ENCODE measurements at places on chromosomes 2 and 18.

- ATAC-seq: no peak
These were observed 521.0 kb downstream of the ADCYAP1 start for GRCh38 chr18:1425679-1426078.

DNA sequence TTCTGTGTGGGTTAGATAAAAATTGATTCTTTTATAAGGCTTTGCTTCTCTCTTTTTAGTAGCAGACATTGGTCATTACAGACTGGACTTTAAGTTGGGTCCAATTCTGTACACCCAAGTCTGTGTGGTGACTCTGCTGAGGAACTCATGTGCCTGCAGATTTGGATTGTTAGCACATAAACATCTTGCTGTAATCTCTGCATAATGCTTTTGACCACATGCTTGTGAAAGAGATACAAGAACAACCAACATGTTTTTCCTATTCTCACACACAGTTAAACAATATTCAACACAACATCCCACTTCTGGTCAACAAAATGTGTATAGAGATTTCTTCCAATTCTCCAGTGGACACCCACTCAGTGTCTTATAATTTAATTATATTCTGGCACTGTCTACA, 270.1 kb downstream of the RDH14 start:
- no peak for ATAC-seq

GRCh38 chr2:121505986-121506586, 24.6 kb upstream of the RNU4ATAC start:
- ATAC-seq: no peak

- peak; percentile 17 for ATAC-seq
These were observed 136.7 kb downstream of the LAMA3 start for GRCh38 chr18:23825978-23826405.

GRCh38 chr2:2191110-2191707, 139.9 kb downstream of the MYT1L start:
- peak; percentile 57 for ATAC-seq

- ATAC-seq: peak; percentile 100
These were observed 6.0 kb upstream of the GLI2 start for GRCh38 chr2:120729406-120730399.

- no peak for ATAC-seq
These were observed 994.1 kb upstream of the ACVR2A start for GRCh38 chr2:146850746-146851145.

GRCh38 chr18:35513181-35513936, 15.6 kb upstream of the INO80C start:
- ATAC-seq: no peak

- peak; percentile 58 for ATAC-seq
These were observed 144.9 kb upstream of the ID2 start for GRCh38 chr2:8536686-8537561.

DNA sequence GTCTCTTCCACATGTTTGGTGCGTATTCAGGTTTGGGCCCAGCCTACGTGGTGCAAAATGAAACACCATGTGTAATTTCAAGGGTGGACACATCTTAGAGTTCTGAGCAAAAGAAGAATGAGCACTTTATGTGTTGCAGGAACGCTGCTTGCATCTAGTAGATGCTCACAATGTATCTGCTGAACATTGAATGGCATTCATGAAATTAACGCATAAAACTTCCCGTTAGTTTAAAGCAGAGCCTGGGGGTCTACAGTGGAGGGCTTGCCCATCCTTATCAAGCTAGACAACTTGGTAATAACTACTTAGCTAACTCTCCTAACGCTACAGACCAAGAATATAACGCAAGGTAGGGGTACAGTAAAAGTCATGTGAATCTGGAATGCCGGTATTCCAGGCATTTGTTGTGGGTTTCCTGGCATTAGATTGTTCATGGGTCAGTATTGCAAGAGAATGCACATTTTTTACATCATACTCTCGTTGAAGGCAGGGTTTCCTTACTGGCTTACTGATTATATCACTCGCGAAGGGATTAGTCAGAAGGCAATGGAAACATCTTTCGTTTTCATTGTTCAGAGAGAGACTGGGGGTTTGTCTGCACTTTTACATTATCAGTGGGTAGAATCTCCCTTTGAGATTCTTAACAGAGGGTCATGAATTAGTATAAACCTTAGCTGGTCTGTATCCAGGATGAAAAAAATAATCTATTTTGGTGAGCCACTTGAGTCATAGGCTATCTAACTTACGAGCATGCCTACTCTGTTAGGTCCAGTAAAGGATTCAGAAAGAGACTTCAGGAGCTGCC, 229.5 kb upstream of the EPAS1 start:
- ATAC-seq: peak; percentile 88

GRCh38 chr2:241010531-241011295, 12.3 kb downstream of the SNED1 start:
- ATAC-seq: no peak

DNA sequence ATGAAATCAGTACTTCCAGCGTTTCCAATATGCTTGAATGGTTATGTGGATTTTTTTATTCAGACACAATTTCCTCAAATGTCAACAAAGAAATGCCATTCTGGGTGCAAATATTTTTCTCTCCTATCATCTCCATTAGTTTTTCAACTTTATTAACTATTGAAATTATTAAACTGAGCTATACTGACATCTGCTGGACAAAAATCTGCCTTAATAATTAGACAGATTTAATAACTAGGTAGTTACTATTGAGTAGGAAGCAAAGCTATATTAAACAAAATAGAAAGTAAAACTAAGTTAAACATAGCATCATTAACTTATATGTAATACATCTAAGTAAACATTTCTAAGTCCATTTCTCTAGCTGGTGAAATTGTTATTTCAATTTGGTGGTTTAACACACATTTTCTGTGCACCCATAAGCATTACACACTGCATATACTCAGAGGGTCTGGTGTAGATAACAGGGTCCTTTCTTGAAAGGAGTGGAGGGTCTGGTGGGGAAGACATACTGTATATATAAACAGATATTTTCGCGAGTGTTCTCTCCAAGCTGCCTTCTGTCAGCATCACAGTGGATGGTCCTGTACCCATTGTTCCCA, 77.0 kb downstream of the LANCL1 start:
- peak; percentile 60 for ATAC-seq

DNA sequence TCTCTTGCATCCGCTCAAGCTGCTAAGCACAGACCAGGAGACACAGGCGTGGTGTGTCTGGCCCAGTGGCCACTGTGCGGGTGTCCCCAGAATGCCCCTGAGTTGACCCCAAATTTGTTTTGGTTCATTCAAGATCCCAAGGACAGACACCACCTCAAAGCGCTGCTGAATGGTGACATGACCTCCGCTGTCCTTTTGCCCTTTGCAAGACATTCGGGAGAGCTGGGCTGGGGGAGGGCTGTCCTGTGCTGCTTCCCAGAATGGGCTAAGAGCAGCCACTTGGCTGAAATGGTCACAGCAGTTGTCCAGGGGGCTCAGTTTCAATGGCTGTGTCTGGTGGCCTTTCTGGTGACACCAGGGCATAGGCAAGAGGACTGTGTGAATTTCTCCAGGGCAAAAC, 84.1 kb downstream of the SMIM21 start:
- no peak for ATAC-seq

GRCh38 chr18:58991167-58991798, 126.6 kb downstream of the ZNF532 start:
- ATAC-seq: peak; percentile 71

GRCh38 chr2:113080134-113080533, 12.4 kb downstream of the IL1F10 start:
- ATAC-seq: peak; percentile 86

- no peak for ATAC-seq
These were observed 1.0 kb downstream of the CYP1B1 start for GRCh38 chr2:38074764-38075506.

GRCh38 chr2:62042944-62043343, 137.5 kb downstream of the COMMD1 start:
- ATAC-seq: no peak

- ATAC-seq: peak; percentile 84
These were observed 75.0 kb downstream of the OSBPL1A start for GRCh38 chr18:24322584-24323136.

- peak; percentile 47 for ATAC-seq
These were observed 2.4 kb upstream of the ETAA1 start for GRCh38 chr2:67394734-67395133.

DNA sequence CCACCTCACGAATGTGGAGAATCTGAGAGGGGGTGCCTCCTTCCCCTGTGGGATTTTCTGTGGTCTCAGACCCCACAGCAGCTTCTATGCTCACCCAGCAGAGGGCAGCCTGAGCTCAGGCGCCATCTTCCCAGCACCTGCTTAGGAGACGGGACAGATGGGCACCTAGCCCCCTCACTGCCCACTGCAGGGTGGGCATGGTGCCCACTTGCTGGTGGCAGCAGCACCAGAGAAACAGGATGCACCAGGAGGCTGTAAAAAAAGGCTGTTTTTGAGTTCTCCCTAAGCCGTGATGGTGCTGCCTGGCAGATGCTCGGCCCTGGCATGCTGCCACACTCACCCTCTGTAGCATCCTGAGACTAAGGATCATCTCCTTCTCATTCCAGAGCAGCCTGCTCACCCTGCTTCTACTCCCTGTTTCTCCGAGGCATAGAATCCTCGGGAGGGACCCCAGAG, 19.1 kb upstream of the SLC20A1 start:
- ATAC-seq: peak; percentile 80

GRCh38 chr2:210477496-210477895, 937 bp upstream of the LANCL1 start:
- ATAC-seq: peak; percentile 81

DNA sequence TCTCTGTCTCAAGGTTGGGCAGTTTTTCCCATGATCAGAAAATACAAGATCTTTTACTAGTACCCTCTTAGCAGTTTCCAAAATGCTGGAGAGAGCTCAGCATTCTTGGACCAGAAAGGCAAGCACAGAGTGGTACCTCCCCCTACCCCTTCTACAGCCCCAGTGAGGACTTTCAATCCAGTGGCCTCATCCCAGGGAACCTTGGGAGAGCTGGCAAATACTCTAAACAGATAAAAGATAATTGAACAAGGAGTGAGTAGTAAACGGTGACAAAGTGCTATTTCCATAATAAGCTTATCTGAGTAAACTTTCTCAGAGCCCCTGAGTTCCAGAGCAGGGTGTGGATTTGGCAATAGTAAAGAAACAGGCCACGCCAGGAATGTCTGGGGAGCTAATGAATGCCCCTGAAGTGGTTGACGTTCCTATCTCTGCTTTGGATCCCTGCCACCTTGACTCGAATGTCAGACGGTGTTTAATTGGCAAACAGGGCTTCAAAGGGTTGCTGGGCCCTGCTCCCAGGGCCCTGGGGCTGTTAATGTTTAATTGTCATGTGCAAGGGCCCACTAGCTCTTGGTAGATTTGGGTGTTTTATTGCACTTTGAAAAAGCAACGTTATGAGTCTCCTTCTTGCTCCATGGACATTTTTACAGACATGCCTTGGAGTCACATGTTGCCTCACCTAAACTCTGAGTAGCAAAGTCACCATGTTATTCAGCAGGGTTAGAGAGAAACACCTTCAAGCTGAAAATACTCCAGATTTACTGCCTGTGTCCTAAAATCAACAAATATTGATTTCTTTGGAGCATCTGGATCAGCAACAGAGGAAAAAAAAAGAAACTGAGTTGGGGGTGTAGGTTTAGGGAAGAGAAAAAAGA, 239.9 kb downstream of the CYRIA start:
- no peak for ATAC-seq

GRCh38 chr2:120624061-120624737, 111.5 kb upstream of the GLI2 start:
- ATAC-seq: no peak

- no peak for ATAC-seq
These were observed 38.7 kb downstream of the DDX1 start for GRCh38 chr2:15630121-15630977.

- no peak for ATAC-seq
These were observed 609.5 kb upstream of the SLC8A1 start for GRCh38 chr2:41061356-41061755.

GRCh38 chr2:222833410-222833809, 27.4 kb upstream of the ACSL3 start:
- no peak for ATAC-seq

- ATAC-seq: no peak
These were observed 245.2 kb upstream of the SPHKAP start for GRCh38 chr2:228426502-228427216.

DNA sequence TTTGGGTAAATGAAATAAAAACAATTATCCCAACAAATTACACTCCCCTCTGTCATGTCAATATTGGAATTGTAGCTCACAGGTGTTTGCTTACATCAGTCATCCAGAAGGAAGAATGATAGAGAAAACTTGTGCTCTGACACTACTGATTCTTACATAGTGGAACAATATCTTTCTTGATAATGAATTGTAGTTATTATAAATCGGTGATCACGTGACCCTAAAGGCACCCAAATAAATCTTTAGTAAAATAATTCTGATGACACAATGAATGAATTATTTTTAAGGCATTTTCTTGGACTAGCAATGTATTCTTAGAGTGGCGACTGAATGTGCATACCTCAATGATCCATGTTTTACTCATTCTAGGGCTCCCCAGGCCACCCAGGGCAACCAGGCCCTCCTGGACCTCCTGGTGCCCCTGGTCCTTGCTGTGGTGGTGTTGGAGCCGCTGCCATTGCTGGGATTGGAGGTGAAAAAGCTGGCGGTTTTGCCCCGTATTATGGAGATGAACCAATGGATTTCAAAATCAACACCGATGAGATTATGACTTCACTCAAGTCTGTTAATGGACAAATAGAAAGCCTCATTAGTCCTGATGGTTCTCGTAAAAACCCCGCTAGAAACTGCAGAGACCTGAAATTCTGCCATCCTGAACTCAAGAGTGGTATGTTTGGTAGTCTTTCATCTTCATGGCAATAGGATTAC, 34.5 kb downstream of the COL3A1 start:
- ATAC-seq: peak; percentile 10

DNA sequence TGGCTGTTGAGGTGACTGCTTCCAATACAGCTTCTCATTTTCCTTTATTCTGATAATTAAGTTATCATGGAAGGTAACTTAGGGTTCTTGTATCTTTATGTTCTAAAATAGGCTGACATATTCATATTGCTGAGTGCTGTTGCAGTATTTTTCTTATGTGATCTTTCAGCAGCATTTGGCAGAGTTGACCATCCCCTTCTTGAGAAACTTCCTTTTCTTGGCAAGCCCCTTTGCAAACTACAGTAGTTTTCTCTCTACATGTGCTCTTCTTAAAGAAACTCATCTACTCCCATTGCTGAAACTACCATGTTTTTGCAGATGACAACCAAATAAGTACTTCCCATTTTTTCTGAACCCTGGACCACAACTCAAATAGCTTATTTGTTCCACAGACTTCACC, 476.5 kb upstream of the TRIB2 start:
- ATAC-seq: no peak

GRCh38 chr2:112887964-112888749, 22.8 kb upstream of the IL37 start:
- no peak for ATAC-seq

- no peak for ATAC-seq
These were observed 668.0 kb upstream of the FAM98A start for GRCh38 chr2:34266908-34267697.

- no peak for ATAC-seq
These were observed 242.1 kb upstream of the MYT1L start for GRCh38 chr2:2573205-2573604.
